ENCODE measurements at places on chromosomes 4 and X.

DNA sequence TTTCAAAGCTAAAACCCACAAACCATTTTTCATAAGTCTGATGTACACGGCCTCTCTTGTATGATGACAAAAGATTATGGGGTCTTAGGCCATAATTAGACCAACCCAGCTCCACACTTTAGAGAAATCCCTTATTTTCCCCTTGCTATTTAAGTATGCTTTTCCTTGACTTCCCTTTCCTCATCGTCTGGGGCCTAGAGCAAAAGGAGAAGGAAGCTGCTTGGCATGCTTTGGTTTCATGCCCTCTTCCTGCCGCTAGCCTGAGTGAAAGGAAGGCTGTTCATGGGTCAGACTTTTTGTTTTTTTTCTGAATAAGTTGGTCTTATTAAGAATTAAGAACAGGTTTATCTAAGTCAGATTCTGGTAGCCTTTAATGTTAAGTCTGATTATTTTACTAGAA is 10.6 kb upstream of the RASGEF1B start:
- no peak for DNase-seq

- DNase-seq = no peak
These were observed 65.7 kb upstream of the WDR17 start for GRCh38 chr4:175999944-176000343.

DNA sequence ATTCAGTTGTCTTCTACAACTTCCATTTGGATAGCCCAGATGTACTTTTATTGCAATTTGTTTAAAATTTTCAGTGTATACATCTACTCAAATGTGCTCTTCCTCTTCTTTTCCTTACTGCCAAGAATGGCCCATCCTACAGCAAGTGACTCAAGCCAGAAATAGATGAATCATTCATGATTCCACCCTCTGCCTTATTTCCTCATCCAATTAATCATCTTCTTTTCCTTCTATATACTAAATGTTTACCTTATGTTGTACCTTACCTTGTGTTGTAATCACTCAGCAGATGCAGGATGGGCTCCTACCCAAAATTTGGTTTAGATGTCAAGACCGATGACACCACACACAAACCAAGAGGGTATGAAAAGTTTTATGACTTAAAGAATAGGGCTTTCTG is 437.8 kb downstream of the GRXCR1 start:
- DNase-seq = no peak

- DNase-seq = no peak
These were observed 181.3 kb downstream of the OR13H1 start for GRCh38 chrX:131725001-131725654.

GRCh38 chr4:76758290-76758882 is 139.6 kb downstream of the SOWAHB start:
- DNase-seq = no peak

DNA sequence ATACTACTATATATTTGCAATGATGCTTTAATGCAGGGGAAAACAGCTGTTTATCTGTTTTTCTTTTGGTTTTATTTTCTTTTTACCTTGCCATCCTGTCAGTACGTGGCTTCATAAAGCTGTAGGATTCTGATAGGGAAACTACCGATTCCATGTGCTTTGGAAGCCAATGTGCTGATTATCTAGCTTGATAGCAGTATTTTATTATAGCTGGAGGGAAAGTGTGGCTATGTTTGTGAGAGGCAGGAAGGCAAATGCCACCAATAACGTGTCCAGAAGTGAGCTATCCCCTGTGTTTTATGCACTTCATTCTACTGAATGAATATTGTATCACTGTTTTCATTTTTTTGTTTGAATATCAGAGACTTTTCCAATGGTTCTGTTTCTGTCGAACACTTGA is 43.7 kb downstream of the IL15 start:
- DNase-seq = no peak

- DNase-seq = no peak
These were observed 52.2 kb downstream of the NALF2 start for GRCh38 chrX:69556060-69557011.

DNA sequence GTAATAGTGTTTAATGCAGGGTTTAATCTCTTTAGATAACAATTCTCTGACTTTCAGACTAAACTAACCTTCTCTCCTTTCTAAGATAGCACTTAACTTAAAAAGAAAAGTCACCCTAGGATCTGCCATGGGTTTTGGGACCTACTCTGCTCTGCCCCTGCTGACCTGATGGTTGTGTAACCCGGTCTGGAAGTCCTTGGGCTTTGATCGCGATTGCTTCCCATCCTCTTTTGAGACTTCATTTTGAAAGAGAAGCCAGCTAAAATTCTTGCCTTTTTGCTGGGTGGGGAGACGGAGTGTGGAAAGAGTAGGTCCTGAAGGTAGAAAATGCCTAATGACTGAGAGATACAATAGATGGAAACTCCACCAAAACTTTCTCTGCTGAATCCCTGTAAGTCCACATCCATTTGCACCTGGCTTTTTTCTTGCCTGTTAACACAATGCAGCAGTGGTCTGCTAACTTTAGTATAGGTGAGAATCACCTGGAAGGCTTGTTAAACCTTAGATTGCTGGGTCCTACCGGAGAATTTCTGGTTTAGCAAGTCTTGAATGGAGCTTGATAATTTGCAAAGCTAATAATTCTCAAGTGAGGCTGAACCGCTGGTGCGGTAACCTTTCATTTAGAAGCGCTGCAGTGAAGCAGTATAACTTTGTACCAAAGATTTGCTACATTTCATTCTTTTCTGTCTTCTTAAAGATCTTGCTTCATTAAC is 45.6 kb upstream of the CCSER1 start:
- DNase-seq = no peak

GRCh38 chr4:162685410-162685809 is 481.3 kb downstream of the NAF1 start:
- DNase-seq = no peak

DNA sequence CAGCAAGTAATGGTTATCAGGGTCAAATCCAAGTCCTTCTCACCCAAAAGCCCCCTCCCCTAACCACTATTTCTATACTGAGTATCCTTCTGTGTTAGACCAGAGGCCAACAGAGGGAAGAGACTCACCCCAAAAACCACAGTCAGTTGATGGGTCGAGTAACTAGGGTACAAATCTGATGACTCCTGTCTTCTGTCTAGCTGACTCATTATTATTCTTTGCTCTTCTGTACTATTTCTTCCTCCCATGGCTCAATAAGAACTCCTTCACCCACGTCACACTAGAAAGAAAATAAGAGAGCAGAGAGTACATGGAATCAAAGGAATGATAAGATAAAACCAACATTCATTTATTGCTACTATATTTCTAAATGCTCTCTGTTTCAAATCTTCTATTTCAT is 2.0 kb downstream of the RAB40A start:
- DNase-seq = no peak

GRCh38 chr4:182185491-182185890 is 57.7 kb upstream of the TENM3 start:
- no peak for DNase-seq

DNA sequence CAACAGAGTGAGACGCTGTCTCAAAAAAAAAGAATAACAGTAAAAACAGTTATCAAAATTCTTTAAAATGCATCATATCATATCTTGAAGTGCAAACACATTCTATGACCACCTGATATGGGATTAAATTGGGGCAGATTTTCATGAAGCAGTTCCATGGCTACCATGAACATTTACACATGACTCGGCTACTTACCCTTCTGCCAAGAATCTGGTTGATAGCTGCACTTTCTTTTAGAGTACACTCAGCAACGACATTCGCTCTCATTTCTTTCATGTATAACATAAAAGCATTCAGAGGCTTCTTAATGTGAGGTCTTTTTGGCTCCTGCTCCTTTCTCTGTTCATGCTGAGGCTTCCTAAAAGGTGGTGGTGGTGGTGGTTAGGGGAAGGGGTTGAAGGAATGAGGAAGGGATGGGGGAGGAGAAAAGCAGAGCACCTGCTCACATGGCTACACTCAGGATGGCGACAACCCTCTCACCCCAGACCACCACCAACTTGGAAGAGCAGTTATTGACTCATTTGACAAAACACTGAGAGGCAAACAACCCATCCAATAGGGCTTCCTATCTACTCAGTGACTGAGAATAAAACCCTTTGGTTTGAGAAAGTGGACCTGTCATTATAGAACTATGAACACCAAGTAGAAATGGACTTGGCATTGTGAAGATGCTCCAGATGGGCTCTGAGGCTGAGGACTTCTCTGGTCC is 88.5 kb downstream of the HADH start:
- DNase-seq = no peak

DNA sequence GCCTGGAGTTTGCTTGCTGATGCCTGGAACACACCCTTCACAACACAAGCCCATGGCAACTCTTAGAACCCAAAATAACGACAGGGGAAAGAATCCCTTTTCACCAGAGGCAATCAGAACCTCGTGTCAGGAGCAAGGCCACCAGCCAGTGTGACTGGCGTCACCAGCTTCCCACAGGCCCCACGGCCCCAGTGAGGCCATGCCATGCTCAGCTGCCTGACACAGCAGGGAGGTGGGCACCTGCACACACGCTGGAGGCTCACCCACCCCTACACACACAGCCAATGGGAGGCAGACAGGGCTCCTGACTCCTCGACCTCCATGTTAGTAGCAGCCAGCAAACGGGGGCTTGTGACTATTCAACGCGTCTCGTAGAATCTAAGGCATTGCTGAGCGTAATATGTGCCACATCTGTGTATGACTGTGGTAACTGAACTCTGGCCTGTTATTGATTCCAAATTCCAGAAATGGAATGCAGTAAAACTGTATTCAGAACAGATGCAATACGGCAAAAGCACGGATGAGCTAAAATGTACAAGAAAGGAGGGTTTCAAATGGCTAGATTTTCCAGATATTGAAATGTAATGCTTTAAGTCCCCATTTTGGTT is 28.5 kb downstream of the RNF212 start:
- DNase-seq = no peak

DNA sequence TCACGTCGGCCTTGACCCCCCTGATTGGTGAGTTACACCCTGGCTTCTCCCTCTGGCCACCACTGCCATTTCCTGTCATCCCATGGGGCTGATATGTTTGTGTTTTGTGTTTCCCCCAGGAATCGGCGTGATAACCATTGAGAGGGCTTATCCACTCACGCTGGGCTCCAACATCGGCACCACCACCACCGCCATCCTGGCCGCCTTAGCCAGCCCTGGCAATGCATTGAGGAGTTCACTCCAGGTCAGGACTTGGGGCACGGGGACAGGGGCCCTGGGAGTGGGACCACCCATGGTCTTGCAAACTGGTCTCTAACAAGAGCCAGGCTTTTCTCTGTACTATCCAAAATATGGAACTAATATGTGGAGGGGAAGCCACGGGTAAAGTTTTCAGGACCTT is 18.7 kb downstream of the SLC34A2 start:
- no peak for DNase-seq

GRCh38 chrX:19956923-19957322 is 33.9 kb downstream of the BCLAF3 start:
- no peak for DNase-seq

GRCh38 chrX:68939868-68940267 is 111.0 kb downstream of the EFNB1 start:
- peak; percentile 10 for DNase-seq

Data from type B pancreatic cell (in vitro differentiated cells).